ENCODE measurements at places on chromosomes 16 and 17.

- DNase-seq: no peak
Measured at GRCh38 chr16:4212934-4213296, 29.0 kb downstream of the SRL start.

DNA sequence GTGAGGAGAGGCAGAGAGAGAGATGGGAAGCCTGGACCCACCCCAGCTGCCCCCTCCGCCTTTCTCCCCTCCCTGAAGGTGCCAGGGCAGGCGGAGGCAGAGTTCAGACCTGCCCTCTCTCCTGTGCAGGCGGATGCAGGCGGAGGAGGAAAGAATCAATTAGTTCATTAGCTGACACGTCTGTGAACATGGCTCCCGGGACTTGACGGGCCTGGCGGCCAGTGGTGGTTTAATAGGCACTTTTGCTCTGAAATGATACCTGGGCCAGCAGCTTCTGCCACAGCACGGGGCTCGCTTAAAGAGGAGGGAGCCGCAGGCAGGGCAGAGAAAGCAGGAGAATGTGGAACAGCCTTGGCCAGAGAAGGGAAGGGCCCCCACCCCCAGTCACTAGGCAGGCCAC, 98.1 kb downstream of the SDK2 start:
- no peak for DNase-seq

DNA sequence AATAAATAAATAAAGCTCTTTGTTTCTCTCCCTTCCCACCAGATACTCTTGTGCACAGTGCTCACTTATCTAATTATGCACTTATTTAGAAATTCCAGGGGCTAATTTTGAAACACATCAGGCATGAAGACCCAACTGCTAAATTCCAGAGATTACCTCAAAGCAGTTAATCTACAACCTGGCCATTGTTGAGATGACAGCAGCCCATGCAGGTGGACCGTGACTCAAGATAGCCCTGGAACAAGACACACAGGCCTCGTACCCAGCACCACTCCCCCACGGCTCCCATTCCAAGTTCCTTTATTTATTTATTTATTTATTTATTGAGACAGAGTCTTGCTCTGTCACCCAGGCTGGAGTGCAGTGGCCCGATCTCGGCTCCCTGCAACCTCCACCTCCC, 60.1 kb upstream of the NPEPPS start:
- no peak for DNase-seq

DNA sequence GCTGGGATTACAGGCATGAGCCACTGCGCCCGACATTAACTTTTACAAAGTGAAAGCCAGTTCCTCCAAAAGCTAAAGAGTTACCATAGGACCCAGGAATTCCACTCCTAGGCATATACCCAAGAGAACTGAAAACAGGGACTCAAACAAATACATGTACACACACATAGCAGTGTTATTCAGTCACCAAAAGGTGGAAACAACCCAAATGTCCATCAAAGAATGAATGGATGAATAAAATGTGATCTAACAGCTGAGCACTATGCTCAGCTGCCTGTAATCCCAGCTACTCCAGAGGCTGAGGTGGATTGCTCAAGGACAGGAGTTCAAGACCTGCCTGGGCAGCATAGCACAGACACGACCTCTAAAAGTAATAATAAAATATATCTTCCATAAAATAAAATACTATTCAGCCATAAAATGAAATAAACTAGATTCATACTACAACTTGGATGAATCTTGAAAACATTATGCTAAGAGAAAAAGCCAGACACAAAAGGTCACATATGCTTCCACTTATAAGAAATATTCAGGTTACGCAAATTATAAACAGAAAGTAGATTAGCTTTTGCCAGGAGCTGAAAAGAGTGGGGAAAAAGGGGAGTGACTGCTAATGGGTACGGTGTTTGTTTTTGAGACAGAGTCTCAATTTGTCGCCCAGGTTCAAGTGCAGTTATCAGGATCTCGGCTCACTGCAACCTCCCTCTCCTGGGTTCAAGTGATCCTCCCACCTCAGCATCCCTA, 9.3 kb upstream of the USP7 start:
- DNase-seq: no peak

GRCh38 chr16:88012360-88012759, 61.1 kb downstream of the BANP start:
- no peak for DNase-seq
